ENCODE measurements at places on chromosomes 7 and 10.

GRCh38 chr7:36784991-36785940 is 61.0 kb upstream of the AOAH start:
- DNase-seq: no peak

GRCh38 chr7:112881-113280 is 79.5 kb upstream of the FAM20C start:
- no peak for DNase-seq

GRCh38 chr7:157292770-157293412 is 43.9 kb upstream of the DNAJB6 start:
- DNase-seq: no peak

- no peak for DNase-seq
Observed at GRCh38 chr7:151003572-151003971, 12.8 kb downstream of the NOS3 start.

- DNase-seq: no peak
Observed at GRCh38 chr10:75861582-75861981, 430.2 kb downstream of the LRMDA start.

All from HCT116 (cell line).